Activated T-helper 9 cell treated with anti-CD3 and anti-CD28 coated beads, Interleukin-2, amount 50 U/mL, for 16 hours (primary cell): ENCODE measurements at places on chromosomes 5 and 9.

- DNase-seq, result no peak
These were observed 48.0 kb downstream of the UBE2QL1 start for GRCh38 chr5:6496636-6497035.

- no peak for DNase-seq
These were observed 321.0 kb downstream of the AGTPBP1 start for GRCh38 chr9:85420750-85421149.

- no peak for DNase-seq
These were observed 72.1 kb upstream of the RASA1 start for GRCh38 chr5:87195616-87196015.

DNA sequence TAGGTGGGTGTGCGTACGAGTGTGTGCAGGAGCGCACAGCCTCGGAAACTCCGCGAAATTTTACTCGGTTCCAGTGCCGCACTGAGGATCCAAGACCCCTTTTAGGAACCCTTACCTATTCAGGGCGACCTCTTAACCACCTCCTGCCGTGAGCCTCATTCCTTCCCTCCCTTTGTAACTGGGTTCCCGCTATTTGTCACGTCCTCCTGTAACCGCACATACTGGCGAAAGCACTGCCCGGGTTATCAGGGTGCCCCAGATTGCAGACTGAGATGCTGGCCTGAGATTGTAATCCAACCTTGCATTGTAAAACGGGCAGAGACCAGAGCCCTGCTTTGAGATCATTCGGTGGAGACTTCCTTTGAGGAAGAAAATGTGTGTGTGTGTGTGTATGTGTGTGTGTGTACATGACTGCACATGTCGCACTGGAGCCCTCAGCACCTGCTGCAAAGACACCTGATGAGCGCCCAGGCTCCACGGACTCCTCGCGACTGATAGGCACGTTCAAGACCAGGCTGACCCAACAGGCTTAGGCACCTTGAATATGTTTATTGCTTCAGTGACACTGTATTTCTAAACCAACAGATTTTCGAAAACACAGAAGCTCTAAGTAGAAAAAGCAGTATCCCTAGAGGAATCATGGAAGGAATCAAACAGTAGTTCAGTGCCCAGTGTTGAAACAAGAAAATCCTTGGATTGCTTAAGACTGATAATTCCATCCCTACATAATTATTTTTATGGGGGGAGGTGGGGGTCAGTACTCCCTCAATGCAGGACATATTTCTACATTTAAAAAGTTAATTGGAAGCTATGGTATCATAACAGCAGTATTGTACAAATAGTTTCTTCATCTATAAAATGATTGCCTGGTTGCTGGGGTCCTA, 86.5 kb upstream of the TNFAIP8 start:
- no peak for DNase-seq

GRCh38 chr9:78031444-78031892, at the start of gene GNAQ:
GNAQ (minus strand) TSS chr9:78031811; CDS start chr9:78031235, 576 bp downstream.
- no peak for DNase-seq

GRCh38 chr5:80697100-80697499, 42.3 kb upstream of the DHFR start:
- no peak for DNase-seq

DNA sequence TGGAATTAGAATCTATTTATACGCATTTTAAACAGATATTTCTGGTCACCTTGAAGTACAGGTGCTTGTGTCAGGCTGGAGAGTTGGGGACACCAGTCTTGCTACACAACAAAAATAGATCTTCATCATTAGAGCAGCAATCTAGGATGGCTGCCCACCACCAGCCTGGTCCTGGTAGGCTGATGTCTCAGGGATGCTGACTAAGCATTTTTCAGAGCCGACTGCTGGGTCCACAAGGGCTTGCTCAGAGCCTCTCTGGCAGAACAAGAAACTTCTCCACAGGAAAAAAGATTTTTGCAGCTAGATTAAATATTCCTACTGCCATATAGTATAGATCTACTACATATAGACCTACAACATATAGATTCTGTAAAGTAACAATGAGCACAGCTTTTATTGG, 12.0 kb upstream of the FAM81B start:
- DNase-seq, result no peak

- no peak for DNase-seq
These were observed 165.9 kb downstream of the SH3GL2 start for GRCh38 chr9:17744786-17745185.

DNA sequence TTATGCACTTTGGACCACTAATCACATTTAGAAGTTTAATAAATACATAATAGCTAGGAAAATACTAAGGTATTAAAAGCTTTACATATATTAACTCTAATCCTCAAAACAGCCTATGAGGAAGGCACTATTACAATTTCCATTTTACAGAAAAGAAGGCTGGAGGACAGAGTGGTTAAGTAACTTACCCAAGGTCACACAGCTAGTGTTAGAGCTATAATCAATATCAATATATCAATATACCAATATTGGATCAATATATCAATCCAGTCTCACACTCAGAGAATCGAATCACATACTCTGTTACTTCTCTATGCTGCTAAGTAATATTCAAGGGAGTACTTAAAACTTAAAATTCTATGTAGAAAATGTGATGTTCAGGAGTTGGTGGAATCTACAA, 45.2 kb downstream of the MEF2C start:
- no peak for DNase-seq

- DNase-seq, result no peak
These were observed 250.2 kb downstream of the NFIB start for GRCh38 chr9:14063756-14064155.

DNA sequence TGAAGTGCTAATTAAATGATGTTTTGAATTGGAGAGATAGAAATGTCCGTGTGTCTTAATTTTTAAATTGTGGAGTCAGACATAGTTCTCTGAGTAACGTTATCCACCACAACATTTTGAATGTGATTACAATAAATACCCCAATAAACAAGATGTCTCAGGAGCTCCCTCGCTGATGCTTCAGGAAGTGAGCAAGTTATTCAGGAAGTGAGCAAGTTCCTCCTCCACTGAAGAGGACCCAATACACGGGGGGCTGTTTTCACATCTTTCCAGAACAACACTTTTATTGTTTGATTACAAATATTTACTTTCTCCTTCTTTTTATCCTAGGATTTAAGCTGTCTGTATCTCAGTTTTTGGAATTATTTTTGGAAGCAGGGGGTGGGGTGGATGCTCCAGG, 363.8 kb downstream of the LRRC70 start:
- DNase-seq, result no peak

GRCh38 chr5:163548649-163549048, 43.2 kb downstream of the MAT2B start:
- DNase-seq, result no peak

GRCh38 chr5:102737805-102738469, 17.2 kb upstream of the PAM start:
- DNase-seq, result no peak

DNA sequence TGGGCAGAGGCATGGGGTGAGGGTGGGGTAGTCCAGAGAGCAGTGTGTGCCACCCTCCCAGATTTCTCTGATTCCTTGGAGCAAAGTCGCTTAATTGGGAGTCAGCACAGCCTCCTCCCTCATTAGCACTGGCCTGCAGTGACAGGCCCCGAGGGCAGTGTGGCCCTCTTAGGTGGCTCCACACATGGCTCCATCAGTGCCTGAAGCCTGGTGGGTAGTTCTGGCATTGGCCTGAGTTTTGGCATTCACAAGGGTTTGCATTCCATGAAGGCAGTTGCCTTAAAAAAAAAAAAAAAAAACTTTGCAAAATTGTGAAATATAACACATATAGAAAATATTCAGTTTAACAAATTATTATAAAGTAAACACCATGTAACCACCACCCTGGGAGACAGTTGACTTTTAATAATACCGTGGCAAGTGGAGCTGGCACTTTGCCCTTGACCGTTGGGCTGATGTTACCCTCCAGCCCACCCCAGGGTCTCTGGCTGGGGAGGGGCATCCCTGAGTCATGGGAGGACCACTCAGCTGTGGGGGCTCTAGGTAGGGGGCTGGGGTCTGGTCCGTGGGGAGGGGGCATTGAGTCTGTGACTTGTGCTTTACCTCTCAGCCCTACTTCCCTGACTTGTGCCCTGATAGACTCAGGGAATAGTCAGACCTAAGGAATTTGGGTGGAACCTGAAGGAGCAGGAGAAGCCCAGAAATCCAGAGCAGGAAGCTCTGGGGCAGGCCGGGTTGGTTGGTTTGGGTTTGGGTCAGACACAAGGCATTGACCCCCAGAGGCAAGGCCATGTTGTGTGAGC, 51.3 kb upstream of the PITX1 start:
- DNase-seq, result no peak

DNA sequence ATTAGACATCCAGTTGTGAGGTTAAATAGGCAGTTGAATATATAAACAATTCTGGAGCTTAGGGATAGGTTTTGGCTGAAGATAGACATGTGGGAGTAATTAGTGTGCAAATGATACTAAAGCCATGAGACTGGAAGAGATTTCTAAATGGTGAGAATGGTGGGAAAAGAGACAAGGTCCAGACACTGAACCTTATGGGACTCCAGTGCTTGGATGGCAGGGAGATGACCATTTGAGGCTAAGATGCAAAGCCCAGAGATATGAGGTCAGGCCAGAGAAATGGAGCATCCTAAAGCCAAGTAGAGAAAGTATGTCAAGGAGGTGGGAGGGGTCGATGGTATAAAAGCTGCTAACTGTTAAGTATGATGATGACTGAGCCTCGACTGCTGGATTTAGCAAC, 115.6 kb downstream of the SEMA5A start:
- no peak for DNase-seq

DNA sequence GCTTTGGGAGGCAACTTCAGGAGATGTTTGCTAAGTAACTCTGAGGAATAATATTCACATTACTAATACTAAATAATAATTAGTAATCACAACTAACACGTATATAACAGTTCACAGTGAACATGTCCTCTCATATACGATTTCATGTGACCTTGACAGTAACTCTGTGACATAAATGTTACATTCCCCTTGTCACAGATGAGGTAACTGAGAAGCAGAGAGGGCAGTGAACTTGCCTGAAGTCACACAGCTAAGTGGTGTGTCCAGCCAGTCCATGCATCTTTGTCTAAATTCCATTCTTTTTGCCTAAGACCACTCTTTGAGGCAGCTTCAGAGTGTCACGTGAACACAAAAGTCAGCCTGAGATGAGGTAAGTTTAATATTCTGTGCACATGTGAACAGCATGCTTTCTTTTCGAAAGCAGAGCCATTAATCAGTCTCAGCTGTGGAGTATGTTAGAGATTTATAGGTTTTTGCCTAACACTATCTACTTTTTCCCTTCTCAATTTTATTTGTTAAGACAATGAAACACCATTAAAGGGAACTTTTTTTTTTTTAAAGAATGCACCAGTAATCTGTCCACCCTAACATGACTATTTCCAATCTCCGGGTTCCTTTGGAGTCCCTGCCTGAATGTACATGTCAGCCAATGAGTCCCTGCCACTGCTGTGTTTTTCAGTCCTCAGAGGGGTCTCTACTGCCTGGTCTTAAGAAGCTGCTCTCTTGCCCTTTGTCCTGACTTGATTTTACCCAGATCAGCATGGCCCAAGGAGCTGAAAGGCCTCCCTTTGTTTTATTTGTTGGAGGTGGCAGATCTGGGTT, 43.5 kb downstream of the SH3PXD2B start:
- no peak for DNase-seq

- DNase-seq, result no peak
These were observed 372.3 kb downstream of the ADGRV1 start for GRCh38 chr5:90930756-90931431.

- DNase-seq, result no peak
These were observed 354.2 kb upstream of the EFNA5 start for GRCh38 chr5:108024986-108025385.

- DNase-seq, result no peak
These were observed 306.8 kb downstream of the SPOCK1 start for GRCh38 chr5:137192293-137192743.

GRCh38 chr9:111178331-111179055, 140.2 kb upstream of the LPAR1 start:
- DNase-seq, result no peak

DNA sequence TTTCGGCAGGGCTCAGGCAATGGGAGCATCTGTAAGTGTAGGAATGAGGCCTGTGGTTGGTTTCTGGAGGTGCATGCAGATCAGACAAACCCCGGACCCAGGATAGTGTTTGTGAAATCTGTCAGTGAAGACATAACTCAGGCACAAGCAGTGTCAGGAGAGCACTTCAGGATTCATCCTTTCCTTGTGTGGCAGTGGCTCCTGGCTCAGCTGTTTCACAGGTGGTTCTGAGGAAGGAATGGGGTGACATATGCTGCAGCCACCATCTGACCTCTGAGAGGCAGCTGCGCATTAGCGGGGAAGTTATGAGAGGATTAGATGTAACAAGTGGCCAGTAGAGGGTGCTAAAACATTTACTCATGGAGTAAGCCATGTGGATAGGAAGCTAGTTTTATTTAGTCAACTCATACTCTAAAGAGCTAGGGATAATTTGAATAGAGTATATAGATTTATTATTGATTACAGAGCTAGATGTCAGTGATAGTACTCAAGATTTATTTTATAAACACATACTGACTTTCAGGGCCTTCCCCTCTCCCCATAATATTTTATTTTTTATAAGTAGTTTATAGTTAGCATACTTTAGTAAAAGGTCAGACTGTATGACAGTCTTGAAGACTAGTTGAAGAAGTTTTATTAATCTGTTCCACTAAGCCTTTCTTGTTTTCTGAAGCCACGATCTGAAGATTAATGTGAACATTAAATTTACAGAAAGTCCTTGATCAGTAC, 28.4 kb downstream of the NNT start:
- no peak for DNase-seq

- DNase-seq, result peak; percentile 67
These were observed 73.1 kb downstream of the STK10 start for GRCh38 chr5:172114875-172115422.

- DNase-seq, result no peak
These were observed 77.8 kb downstream of the BOD1 start for GRCh38 chr5:173538654-173539053.

GRCh38 chr9:135605238-135605781, 34.0 kb downstream of the GLT6D1 start:
- DNase-seq, result no peak

- no peak for DNase-seq
These were observed 98.9 kb downstream of the ACTL7B start for GRCh38 chr9:108756746-108757490.

DNA sequence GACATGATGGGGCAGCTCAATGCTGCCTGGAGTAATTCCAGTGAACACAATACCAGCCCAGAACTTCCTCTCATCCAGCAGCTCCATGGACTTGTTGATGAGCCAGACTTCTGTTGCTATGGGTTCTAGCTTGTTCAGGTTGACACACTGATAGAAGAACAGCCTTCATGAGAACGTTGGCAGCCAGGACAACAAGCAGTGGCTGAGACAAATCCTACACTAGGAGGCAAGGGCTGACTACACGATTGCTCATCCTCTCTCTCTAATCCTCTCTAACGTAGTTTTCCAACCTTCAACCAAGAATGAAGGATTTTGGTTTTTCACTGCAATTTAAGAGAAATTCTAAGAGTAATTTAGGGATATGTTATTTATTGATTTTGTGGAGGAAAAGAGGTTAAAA, 67.8 kb downstream of the NIPSNAP3B start:
- no peak for DNase-seq

- DNase-seq, result no peak
These were observed 83.9 kb upstream of the HSPA9 start for GRCh38 chr5:138659121-138659520.

DNA sequence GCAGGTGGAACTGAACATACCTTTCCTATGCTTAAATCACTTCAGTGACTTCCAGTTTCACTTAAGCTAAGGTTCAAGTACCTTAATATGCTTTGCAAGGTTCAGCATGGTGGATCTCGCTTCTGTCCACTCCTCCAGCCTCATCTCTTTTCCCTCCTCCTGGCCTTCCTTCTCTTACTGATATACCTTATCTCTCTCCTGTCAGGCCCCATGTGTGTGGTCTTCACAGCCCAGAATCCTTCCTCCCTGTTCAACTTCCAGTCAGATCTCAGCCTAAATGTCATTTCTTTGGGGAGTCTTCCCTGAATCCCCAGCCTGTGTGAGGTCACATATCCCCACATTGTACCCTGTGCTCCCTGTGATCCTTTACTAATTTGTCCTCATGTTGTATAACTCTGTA, 87.7 kb downstream of the ANGPTL2 start:
- no peak for DNase-seq
